ENCODE measurements at places on chromosomes 1 and 21. TPM values are rescaled to one million over a fixed set of nuclear protein-coding genes. Genes with fewer than 3 reads are reported as not detected.

The UBE2U gene
- total RNA-seq, result not detected

The KIAA1614 gene
- total RNA-seq, result 21.9 TPM

The PRXL2B gene
- 20.1 TPM for total RNA-seq

The FCER1G gene
- total RNA-seq, result 69.9 TPM

DNA sequence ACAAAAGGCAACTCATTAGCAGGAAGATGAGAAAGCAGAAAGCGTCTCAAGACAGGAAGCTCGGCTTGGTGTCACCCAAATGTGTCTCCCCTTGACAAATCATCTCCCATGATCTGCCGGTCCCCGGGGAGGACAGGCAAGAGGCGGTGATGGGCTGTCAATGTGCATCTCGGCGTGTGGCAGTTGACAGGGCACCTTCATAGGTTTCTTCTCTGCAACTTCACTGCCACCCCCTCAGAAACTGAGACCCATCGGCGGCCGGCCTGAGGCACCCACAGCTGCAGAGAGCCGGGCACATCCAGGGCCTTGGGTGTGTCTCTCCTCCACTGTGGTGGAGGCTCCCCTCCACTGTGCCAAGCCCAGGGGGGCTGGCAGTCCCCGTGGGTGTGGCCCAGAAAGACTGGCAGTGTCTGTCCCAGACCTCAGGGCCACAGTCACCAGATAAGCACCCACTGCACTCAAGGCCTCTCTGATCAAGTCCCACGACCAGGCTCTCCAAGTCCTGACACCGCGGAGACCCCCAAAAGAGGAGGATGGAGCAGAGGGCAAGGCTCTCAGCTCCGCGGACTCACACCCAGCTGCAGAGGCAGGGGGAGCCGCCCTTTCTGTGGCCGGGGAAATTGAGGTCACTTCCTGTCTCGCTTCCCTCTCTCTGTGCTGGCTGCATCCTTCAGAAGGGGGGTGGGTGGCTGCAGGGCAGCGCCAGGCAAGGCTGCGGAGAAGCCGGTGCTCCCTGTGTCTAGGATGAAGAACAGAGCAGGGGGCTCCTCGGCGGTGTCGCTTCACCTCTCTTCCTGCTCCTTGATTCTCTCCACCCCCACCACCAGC, 39.6 kb upstream of the LBR start:
- no peaks in the 10 kb centered on the region for H3K27me3 ChIP-seq
- no peaks in the 10 kb centered on the region for H3K36me3 ChIP-seq
- H3K4me3 ChIP-seq, result peak overlapping the region; percentile 17

- no peak overlapping the region for H3K27ac ChIP-seq
- no peak overlapping the region for H3K4me3 ChIP-seq
- no peaks in the 10 kb centered on the region for H3K4me1 ChIP-seq
- no peaks in the 10 kb centered on the region for H3K27me3 ChIP-seq
These were observed 19.7 kb downstream of the DPYD start for GRCh38 chr1:97901017-97901658.

GRCh38 chr1:162128693-162129356, 59.3 kb downstream of the NOS1AP start:
- no peaks in the 10 kb centered on the region for H3K4me1 ChIP-seq
- H3K4me3 ChIP-seq, result no peak overlapping the region
- DNase-seq, result no peak
- H3K27ac ChIP-seq, result no peak overlapping the region
- H3K27me3 ChIP-seq, result no peaks in the 10 kb centered on the region
- H3K36me3 ChIP-seq, result no peaks in the 10 kb centered on the region

GRCh38 chr1:179251675-179252074, 22.2 kb upstream of the ABL2 start:
- H3K36me3 ChIP-seq, result no peaks in the 10 kb centered on the region
- H3K27ac ChIP-seq, result no peak overlapping the region
- no peak overlapping the region for H3K4me3 ChIP-seq
- H3K27me3 ChIP-seq, result no peaks in the 10 kb centered on the region

- no peak overlapping the region for H3K27ac ChIP-seq
- no peak for DNase-seq
These were observed 1.6 kb downstream of the CACNA1S start for GRCh38 chr1:201110616-201111015.

GRCh38 chr1:31987135-31987619, 26.5 kb upstream of the KHDRBS1 start:
- no peak overlapping the region for H3K27ac ChIP-seq
- no peaks in the 10 kb centered on the region for H3K4me1 ChIP-seq
- no peak for DNase-seq
- no peaks in the 10 kb centered on the region for H3K36me3 ChIP-seq
- no peak overlapping the region for H3K4me3 ChIP-seq

DNA sequence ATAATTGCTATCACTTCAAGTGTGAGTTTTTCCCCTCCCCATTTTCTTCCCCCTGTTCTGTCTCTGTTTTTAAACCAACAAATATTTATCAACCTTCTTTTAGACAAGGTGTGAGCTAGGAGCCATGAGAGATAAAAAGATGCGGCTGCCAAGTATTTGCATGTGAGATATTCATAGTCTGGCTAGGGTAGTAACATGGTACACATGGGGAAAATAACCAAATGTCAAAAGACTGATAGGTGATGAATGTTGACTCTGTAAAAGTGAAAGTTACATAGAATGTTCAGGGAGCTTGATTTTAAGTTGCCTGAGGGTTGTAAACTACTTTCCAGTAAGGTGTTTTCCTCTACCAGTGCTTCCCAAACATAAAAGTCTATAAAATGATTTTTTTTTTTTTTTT, 25.4 kb upstream of the SRP9 start:
- H3K36me3 ChIP-seq, result no peaks in the 10 kb centered on the region
- H3K27me3 ChIP-seq, result no peaks in the 10 kb centered on the region
- H3K4me3 ChIP-seq, result no peak overlapping the region
- no peak overlapping the region for H3K27ac ChIP-seq
- no peaks in the 10 kb centered on the region for H3K4me1 ChIP-seq

DNA sequence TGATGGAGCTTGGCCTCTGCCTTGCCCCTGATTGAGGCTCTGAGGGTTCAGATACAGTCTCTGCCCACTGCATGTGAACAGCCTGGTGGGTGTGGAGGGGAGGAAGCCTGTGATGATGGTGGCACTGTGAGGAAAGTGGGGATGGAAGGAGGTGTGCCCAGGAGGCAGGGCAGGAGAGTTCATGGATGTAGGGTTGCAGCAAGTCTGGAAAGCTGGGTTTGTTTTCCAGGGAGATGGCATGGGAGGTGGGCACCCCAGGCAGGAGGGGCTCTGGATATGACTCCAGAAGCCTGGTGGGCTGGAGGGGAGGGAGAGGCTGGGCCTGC, 63.2 kb downstream of the ADARB1 start:
- H3K36me3 ChIP-seq, result peaks cover 9% of the 10 kb centered on the region
- H3K27ac ChIP-seq, result no peak overlapping the region
- no peak for DNase-seq
- no peak overlapping the region for H3K4me3 ChIP-seq

GRCh38 chr1:157279802-157280140, 141.6 kb upstream of the ETV3 start:
- H3K27me3 ChIP-seq, result no peaks in the 10 kb centered on the region
- no peak overlapping the region for H3K4me3 ChIP-seq

DNA sequence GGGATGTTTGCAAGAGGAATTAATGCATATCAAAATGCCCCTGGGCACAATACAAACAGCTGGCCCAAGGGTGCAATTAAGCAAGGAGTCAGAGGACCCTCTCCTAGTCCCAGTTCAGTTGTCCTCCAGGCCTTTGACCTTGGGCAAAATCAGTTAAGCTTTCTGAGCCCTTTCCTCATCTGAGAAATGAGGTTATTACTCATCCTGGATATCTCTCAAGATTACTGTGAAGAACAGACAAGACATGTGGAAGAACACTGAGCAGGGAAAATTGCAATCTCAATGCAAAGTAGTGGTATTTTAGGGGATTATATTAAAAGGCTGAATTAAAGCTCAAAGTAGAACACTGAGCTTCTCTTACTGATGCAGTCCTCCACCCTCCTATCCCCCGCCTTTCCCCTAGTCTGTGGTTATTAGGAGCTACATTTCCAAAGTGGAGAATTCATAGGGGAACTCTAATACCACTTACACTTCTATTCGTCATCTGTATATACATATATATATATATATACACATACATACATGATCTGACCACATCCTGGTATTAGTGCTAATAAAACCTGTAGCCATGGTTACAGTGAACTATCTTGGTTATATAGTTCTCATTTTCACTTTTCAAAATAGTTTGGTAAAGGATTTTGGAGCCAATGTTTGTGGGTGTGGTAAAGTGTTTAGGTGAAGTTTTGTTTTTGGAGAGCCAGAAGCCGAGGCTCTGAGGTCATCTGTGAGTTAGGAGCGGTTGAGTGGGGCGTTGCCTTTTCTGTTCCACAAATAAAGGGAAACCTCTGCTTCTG, 18.1 kb downstream of the KIAA0040 start:
- H3K27me3 ChIP-seq, result no peaks in the 10 kb centered on the region
- no peak overlapping the region for H3K27ac ChIP-seq
- no peaks in the 10 kb centered on the region for H3K4me1 ChIP-seq
- no peak overlapping the region for H3K4me3 ChIP-seq

DNA sequence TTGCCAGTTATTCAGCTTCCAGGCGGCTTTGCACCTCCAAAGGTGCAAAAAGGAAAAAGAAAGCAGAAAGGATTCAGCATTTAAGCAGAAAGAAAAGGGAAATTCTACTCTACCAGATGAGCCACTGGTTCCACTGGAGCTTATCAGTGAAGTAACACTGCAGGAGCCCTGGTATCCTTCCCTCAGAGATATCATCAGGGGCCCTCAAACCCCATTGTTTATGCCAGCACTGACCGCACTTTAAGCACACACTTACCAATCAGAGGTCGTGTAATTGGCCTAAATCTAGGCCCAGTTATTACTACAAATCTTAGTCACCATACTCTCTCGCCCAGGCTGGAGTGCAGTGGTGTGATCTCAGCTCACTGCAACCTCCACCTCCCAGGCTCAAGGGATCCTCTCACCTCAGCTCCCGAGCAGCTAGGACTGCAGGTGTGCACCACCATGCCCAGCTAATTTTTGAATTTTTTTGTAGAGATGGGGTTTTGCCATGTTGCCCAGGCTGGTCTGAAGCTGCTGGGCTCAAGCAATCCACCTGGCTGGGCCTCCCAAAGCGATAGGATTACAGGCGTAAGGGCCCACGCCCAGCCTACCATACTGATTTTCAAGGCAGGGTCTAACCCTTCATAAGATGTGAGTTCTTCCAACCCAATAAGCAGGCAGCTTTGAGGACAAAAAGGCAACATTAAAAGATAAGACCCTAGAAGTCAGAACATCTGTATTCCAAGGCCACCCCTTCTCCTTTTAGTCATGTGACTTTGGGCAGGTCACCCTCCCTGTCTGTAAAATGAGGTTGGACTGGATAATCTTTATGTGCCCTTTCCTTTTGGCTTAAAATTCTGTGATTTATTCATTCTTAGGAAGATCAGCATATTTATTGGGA, 125.3 kb downstream of the SYT2 start:
- H3K27ac ChIP-seq, result peak overlapping the region; percentile 94
- peaks cover 58% of the 10 kb centered on the region for H3K36me3 ChIP-seq
- H3K27me3 ChIP-seq, result no peaks in the 10 kb centered on the region
- DNase-seq, result no peak

Data from ascending aorta (tissue), 2 donors.